ENCODE measurements at places on chromosomes 16 and 17. TPM values are rescaled to one million over a fixed set of nuclear protein-coding genes. Genes with fewer than 3 reads are reported as not detected.
A peak's percentile ranks its signal among the peaks of the same experiment; 100 is the strongest.

Gene CX3CL1
- total RNA-seq: 14.2 TPM

Gene TMEM101
- total RNA-seq: 18.2 TPM

Gene RMI2
- not detected for total RNA-seq

Gene TPSD1
- total RNA-seq: 0.85 TPM

Gene NHLRC4
- total RNA-seq: 0.51 TPM

DNA sequence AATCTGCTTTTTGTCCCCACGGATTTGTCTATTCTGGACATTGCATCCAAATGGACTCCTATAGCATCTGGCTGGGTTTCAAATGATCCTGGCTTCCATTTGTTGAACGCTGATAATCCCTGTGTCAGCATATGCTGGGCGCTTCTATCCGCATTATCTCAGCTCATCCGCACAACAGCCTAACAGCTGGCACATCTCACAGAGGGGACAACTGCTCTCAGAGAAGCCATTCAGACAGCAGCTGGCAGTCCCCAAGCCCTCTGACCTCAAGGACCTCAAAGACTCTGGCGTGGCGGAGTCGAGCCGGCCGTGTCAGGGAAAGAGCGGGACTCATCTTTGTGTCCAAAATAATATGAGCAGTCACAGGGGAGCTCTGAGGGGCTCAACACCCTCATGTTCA, 82.3 kb downstream of the NT5M start:
- no peak for DNase-seq

- DNase-seq: no peak
Measured at GRCh38 chr16:89383095-89384003, 107.0 kb downstream of the ANKRD11 start.

- DNase-seq: no peak
Measured at GRCh38 chr17:43779145-43780125, 658 bp upstream of the DUSP3 start.

DNA sequence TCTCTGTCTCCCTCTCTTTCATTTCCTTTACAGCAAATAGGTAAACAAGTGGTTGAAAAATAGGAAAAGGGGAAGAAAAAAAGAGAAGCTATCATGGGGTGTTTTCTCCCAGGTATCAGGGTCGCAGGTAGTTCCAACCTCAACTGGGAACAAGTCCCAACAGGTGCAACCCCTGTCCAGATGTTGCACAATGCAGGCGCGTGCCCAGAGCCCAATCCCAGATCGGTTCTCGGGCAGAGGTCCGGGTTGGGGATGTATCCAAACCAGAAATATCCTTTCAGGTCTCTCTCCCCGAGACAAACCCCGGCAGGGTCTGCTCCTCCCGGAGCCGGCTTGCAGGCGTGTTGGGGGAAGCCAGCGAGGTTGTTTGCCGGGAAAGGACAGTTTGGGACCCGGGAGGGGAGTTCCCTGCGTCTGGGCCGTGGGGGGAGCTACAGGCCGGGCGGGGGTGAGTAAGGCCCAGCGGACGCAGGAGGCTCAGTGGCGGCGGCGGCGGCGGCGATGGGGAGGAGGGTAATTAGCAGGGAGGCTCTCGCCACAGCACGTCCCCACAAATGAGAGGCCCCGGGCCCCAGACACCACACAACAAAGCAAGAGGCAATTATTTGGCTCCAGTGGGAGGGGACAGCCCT, 21.2 kb upstream of the SP6 start:
- no peak for DNase-seq

DNA sequence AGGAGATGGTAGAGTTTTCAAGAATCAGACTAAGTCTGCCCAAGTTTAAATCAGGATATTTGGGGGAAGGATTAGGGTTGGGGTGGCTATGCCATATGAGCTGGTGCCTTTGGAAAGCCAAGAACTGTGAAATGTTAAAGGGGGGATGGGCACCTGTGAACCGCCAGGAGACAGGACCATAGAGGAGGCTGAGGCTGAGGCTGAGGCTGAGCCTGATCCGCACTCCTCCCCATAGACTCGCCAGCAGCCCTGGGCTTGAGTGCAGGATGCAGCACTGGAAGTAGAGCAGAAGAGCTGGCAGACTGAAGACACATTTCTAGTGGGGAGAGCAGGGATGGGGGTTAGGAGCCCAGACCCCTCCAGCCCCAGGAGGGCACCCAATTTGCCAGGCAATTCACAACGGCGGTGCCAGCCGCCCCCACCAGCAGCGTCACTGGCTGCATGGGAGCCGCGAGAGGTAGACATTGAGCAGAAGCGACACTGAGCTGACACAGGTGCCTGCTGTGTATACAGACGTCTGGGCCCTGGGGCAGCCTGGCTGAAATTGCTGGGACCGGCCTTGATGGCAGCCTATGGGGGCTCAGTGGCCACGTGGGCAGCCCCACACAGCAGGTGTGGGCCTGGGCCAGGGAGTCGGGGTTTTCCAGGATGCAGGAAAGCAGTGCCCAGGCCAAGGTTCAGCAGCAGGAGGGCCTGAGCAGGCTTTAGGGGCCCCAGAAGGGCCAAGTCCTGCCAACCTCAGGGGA, 9.2 kb downstream of the PIMREG start:
- DNase-seq: no peak

DNA sequence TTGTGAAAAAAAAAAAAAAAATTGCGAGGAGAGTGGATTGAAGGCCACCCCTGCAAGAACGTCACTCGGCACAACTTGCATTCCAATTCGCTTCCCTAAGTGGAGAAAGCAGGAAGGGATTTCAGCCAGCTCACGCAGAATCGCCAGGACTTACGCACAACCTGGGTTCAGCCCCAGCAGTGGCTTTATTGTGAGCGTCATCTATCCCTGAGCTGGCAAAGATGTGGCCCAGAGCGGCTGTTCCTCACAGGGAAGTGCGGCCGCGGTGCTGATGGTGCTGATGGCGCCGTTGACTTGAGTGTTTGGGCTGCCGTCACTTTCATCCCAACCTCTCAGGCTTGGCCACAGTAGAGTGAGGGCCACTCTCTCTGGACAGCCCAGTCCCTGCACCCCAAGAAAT, 197.6 kb downstream of the NTN1 start:
- peak; percentile 54 for DNase-seq

DNA sequence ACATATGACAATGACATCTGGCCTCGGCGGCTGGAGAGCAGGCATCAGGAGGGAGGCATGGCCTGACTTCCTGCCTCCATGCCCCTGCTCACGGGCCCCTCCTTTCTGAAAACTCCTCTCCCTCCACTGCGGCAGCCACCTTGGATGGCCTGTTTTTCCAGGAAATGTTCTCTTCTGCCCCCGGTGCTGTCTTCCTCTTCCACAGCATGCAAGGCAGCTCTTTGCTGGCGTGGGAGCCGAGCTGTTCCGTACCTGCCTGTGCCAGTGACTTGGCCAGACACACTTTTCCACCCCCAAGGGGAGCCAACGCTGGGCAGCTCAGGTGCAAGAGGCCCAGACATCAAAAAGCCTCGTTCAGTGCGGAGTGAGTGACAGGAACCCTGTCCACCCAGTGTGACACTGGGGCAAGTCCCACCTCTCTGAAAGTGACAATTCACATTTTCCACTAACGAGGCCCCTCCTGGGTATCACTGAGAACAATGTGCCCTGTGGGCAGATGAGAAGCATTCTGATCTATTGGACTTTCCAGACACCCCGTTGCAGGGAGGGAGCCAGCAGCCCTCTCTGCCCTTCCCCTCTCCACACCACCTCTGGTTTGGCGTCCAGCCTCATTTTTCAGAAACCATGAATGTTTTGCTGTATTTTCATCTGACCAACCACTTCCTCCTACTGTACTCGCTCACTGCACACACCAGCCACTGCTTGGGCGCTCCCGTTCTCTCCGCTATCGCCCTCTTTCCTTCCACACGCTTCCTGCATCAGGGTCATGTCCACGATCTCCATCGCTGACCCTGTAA, 31.2 kb downstream of the NSMCE1 start:
- DNase-seq: no peak

DNA sequence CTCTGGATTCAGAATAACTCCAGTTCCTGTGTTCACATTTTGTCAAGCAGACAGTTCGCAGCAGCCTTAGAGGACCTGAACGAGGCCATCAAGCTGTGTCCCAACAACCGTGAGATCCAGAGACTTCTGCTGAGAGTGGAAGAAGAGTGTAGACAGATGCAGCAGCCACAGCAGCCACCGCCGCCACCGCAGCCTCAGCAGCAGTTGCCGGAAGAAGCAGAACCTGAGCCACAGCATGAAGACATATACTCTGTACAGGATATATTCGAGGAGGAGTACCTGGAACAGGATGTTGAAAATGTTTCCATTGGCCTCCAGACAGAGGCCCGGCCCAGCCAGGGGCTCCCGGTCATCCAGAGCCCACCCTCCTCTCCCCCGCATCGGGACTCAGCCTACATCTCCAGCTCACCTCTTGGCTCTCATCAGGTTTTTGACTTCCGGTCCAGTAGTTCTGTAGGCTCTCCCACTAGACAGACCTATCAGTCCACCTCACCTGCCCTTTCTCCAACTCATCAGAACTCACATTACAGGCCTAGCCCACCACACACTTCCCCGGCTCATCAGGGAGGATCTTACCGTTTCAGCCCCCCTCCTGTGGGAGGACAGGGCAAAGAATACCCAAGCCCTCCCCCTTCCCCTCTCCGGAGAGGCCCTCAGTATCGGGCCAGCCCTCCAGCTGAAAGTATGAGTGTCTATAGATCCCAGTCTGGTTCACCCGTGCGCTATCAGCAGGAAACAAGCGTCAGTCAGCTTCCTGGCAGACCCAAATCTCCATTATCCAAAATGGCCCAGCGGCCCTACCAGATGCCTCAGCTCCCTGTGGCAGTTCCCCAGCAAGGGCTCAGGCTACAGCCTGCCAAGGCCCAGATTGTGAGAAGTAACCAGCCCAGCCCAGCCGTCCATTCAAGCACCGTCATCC, 25.9 kb downstream of the CYB561 start:
- DNase-seq: no peak

GRCh38 chr17:48769009-48769675, 40.6 kb upstream of the HOXB13 start:
- DNase-seq: no peak

DNA sequence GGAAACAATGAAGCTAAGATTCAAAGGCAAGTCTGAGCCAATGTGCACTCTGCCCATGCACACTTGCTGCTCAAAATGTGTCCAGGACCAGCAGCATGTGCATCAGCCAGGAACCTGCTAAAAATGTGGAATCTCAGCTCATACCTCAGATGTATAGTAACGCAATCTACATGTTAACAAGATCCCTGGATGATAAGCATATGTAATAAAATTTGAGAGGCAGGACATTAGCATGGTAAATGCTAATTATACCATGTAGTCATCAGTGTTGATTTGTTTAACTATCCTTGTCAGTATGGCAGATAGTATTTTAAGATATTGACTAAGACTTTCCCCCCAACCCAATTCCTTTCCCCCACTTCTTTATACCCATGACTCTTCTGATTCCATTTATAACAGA, 379.6 kb downstream of the TOX3 start:
- no peak for DNase-seq

DNA sequence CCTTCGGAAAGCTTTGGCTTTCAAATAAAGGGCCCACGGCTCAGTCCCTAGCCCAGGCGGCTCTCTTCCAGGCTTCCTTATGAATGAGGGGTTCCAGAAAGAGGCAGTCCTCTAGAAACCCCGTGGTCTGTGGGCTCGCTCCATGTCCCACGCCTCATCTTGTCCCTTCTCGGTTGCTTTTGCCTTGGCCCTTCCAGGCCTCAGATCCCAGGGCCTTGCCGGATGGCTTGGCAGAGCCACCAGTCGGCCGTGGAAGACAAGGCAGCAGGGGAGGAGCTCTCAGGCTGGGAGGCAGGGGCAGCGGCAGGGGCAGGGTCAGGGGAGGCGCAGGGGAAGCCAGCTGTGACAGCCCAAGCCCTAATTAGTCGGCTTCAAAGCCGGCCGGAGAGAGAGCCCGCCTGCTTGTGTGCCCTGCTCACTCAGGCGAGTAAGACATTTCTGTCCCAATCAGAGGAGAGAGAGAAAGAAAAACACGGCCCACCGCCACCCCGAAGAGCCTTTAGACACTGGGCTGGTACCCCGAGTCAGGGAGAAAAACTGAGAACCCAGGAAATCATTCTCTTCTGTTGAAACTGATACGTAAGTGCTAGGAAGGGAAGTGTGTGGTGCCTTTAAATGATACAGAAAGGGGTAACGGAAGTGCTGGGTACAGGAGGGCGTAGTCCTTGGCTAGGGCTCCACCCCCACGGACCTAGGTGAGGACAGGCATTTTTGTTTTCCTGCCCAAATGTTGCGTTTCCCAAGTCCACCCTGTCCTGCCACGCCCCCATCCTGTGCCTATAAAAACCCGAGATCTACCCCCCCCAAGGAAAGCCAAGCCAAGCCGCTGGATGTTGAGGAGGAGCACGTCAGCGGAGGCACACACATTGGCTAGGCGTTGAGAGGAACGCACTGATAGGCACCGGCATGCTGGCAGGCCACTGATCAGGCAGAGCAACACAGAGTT, 27.8 kb upstream of the MEIOC start:
- peak; percentile 82 for DNase-seq

- DNase-seq: no peak
Measured at GRCh38 chr17:6753546-6753945, 2.3 kb upstream of the XAF1 start.

GRCh38 chr17:49862781-49863331, 15.0 kb upstream of the TAC4 start:
- no peak for DNase-seq

- no peak for DNase-seq
Measured at GRCh38 chr17:55318715-55319487, 54.1 kb downstream of the HLF start.

DNA sequence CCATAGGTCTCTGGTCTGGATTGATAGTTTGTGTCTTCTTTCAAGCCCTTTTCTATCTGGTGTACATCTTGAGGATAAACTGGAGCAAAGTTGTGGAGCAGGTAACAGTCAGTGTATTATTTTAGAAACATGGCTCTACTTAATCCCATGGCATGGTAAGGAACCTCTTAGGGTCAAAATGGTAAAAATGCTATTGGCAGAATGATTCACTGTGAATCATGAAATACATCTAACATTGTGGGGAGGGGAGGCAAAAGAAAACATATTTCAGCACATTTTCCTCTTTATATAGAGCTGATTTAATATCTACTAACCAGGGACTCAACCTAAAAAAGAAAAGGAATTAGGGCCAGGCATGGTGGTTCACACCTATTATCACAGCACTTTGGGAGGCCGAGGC, 17.9 kb upstream of the ALDH3A2 start:
- DNase-seq: no peak

DNA sequence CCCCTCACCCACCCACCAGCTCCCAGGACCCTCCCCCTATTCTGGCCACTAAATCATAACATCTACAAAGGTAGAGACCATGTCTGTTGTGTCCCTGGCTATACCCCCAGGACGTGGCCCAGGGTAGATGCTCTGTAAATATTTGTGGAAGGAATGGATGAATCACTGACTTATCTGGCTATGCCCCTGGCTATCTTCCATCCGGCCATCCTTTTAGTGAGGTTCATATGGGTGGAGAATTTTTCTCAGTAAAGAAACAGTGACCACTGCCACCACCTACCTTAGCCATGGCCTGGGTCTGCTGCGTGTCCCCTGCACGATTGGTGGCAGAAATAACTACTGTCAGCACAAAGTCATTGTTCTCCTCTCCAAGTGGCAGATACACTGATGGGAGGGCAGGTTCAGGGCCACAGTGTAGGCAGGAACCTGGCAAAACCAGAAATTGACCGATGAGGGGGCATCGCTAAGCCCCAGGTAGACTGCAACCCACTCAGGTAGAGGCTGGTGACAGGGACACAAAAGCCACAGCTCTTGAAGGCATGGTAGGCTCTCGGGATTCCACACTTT, 63.1 kb upstream of the BCO1 start:
- DNase-seq: no peak

GRCh38 chr17:62704381-62704971, 77.0 kb downstream of the MRC2 start:
- peak; percentile 73 for DNase-seq

Measured in right cardiac atrium (tissue), 5 donors.